ENCODE measurements at places on chromosomes 12 and 14. TPM values are rescaled to one million over a fixed set of nuclear protein-coding genes. Genes with fewer than 3 reads are reported as not detected.

- no peak for DNase-seq
These were observed 206.5 kb downstream of the SSPN start for GRCh38 chr12:26401874-26402273.

MUCL1 gene
- not detected for total RNA-seq

TRIM9 gene
- 0.07 TPM for total RNA-seq

CD27 gene
- not detected for total RNA-seq
